CD8-positive, alpha-beta T cell (primary cell): ENCODE measurements at places on chromosomes 12 and 14. TPM values are rescaled to one million over a fixed set of nuclear protein-coding genes. Genes with fewer than 3 reads are reported as not detected.

Gene BTBD7
- total RNA-seq, result 23.5 TPM

GRCh38 chr12:3571323-3571722 is 80.3 kb downstream of the PRMT8 start:
- no peak for DNase-seq

DNA sequence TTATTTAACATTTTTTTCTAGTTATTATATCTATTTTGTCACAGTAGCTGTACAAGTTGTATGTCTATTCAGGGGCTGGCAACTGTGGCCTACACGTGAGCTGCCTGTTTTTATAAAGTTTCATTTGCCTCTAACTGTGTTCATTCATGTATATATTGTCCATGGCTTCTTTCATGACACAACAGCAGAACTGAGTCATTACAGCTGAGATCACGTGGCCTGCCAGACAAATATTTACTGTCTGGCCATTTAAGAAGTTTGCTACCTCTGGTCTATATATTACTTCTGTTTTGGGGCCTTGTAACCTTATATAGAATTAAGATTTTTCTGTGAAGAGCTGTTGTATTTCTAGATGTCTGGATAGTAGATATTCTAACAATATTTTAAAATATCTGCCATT is 37.9 kb downstream of the KIAA0586 start:
- DNase-seq, result no peak

GRCh38 chr14:56664811-56665421 is 85.3 kb downstream of the TMEM260 start:
- DNase-seq, result no peak

- DNase-seq, result no peak
Observed at GRCh38 chr12:42862055-42862454, 272.5 kb upstream of the PRICKLE1 start.
